ENCODE measurements at places on chromosomes 12 and 14. TPM values are rescaled to one million over a fixed set of nuclear protein-coding genes. Genes with fewer than 3 reads are reported as not detected.

Gene ADAM20
- total RNA-seq = 4.0 TPM

DNA sequence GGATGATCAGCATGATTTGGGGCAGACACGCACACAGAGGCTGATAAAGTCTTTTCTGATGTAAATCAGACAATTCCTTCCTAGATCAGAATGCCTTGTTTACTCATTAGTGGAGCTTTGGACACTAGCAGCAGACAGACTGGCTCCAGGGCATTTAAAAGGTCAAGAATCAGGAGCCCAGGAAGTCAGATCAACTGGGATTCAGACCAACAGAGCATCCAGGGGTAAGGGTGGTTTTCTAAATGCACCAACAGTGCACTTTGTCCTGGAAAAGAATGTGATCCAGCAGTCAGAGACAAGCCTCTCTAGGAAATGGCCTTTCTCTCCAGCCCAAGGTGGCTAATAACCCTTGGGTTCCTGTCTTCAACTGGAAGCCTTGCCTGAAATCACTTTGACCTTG is 405.3 kb downstream of the MED13L start:
- DNase-seq = no peak

Gene BEGAIN
- total RNA-seq = 7.6 TPM

DNA sequence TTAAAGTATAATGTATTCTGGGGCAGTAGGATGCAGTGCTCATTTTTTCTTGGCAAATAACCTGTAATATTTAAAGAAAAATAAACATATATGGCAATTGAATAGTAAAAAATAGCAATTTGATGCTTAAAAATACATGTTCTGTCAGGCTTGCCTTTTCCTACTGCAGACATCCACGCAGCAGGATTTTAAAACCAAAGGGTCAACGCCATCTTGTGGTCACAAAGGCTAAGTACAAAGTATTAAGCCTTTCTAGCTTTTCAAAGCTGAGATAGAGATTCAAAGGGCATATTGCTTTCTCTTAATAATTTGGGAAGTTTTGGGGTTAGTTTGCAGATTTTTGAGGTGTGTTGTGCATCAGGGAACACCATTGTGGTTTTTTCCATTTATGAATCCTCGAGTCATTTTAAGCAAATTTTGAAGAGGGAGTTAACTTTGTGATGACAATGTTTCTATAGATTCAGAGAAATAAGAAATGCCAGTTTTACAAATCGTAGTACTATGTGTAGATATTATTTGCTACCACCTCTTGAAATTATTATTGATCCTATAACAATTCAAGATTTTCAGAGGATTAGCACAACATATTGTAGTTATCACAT is 4.7 kb upstream of the CCER1 start:
- no peak overlapping the region for H3K4me3 ChIP-seq
- no peaks in the 10 kb centered on the region for H3K36me3 ChIP-seq
- peak; percentile 52 for DNase-seq
- no peaks in the 10 kb centered on the region for H3K4me1 ChIP-seq

DNA sequence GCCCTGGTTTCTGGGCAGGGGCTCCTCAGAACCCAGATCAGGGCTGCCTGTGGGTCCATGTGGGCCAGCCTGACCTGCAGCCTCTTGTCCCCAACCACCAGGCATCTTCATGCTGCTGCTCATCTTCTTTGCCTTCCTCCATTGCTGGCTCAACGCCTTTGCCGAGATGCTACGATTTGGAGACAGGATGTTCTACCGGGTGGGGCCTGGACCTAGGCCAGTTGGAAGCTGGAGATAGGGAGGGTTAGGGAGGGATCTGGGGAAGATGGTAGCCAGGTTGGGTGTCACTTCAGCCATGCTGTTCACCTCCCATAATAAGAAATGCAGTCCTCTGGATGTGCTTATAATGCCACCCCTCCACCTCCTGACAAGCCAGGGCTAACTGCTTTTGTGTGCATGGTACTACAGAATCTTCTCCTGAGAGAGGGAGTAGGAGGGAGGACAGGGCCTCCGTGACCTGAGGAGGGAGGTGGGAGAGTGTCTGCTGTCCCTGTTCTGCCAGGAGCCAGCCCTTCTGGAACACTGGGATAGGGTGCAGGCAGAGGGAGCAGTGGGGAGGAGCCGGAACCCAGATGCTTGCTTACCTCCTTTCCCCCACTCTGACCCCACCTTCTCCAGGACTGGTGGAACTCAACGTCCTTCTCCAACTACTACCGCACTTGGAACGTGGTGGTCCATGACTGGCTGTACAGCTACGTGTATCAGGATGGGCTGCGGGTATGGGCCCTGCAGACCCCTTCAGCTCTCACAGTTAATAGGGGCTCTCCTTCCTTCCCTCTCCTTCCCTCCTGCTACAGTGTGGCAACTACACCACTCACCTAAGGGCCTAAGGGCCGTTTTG is 17.6 kb downstream of the SOAT2 start:
- no peaks in the 10 kb centered on the region for H3K36me3 ChIP-seq
- DNase-seq = no peak
- H3K27ac ChIP-seq = no peak overlapping the region
- no peaks in the 10 kb centered on the region for H3K27me3 ChIP-seq
- no peak overlapping the region for H3K4me3 ChIP-seq

DNA sequence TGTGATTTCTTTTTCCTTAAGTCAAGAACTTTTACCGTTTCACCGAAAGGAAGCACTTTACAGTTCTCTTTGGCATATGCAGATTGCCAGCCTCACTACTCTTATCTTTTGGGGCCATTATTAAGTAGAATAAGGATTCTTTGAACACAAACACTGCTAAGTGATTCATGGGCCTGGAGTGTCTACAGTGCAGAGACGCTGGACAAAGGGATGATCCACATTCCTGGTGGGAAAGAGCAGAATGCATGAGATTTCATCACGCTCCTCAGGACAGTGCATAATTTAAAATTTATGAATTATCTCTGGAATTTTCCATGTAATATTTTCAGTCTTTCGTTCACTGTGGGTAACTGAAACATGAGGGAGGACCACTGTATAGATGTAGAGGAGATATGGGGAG is 90.2 kb downstream of the TTLL5 start:
- DNase-seq = no peak
- H3K4me3 ChIP-seq = no peak overlapping the region
- no peaks in the 10 kb centered on the region for H3K36me3 ChIP-seq
- no peak overlapping the region for H3K27ac ChIP-seq

GRCh38 chr14:20477211-20477876 is 8.1 kb downstream of the PNP start:
- H3K4me3 ChIP-seq = no peak overlapping the region
- peak overlapping the region; percentile 53 for H3K27ac ChIP-seq
- no peaks in the 10 kb centered on the region for H3K27me3 ChIP-seq
- H3K4me1 ChIP-seq = peaks cover 12% of the 10 kb centered on the region
- no peaks in the 10 kb centered on the region for H3K36me3 ChIP-seq

GRCh38 chr14:89420502-89420901 is 3.5 kb upstream of the FOXN3 start:
- DNase-seq = no peak
- H3K27ac ChIP-seq = no peak overlapping the region
- peaks cover 9% of the 10 kb centered on the region for H3K4me1 ChIP-seq
- no peak overlapping the region for H3K4me3 ChIP-seq
- H3K36me3 ChIP-seq = no peaks in the 10 kb centered on the region

DNA sequence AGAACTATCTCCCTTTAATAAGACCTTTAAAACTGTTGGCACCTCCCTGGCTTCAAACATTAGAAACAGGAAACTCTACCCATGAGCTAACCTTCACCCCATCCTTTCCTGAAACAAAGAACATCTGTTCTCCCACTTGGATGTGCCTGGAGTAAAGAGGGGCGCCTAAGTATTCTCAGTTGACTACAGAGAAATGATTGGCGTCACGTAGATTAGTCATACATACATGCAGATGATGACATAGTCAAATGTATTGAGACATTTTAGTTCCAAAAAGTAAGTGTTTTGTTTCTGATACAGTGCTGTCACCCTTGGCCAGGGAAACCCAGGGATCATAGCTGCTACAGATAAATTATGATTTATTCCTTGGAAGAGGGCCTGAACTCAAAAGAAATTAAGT is 260.0 kb upstream of the PLEKHG7 start:
- no peaks in the 10 kb centered on the region for H3K27me3 ChIP-seq
- peaks cover 6% of the 10 kb centered on the region for H3K4me1 ChIP-seq
- H3K27ac ChIP-seq = no peak overlapping the region
- H3K4me3 ChIP-seq = no peak overlapping the region
- DNase-seq = no peak
- H3K36me3 ChIP-seq = no peaks in the 10 kb centered on the region

- no peak for DNase-seq
- H3K36me3 ChIP-seq = no peaks in the 10 kb centered on the region
- no peaks in the 10 kb centered on the region for H3K27me3 ChIP-seq
- no peak overlapping the region for H3K27ac ChIP-seq
- H3K4me1 ChIP-seq = peaks cover 40% of the 10 kb centered on the region
Observed at GRCh38 chr12:132522592-132523380, 32.8 kb downstream of the FBRSL1 start.

- DNase-seq = no peak
- peaks cover 8% of the 10 kb centered on the region for H3K4me1 ChIP-seq
- H3K4me3 ChIP-seq = no peak overlapping the region
- H3K36me3 ChIP-seq = no peaks in the 10 kb centered on the region
Observed at GRCh38 chr12:94687891-94688290, 37.5 kb upstream of the TMCC3 start.

- no peaks in the 10 kb centered on the region for H3K36me3 ChIP-seq
- no peak overlapping the region for H3K27ac ChIP-seq
- peaks cover 14% of the 10 kb centered on the region for H3K4me1 ChIP-seq
- H3K27me3 ChIP-seq = no peaks in the 10 kb centered on the region
Observed at GRCh38 chr12:53744130-53744441, 7.7 kb downstream of the CISTR start.

DNA sequence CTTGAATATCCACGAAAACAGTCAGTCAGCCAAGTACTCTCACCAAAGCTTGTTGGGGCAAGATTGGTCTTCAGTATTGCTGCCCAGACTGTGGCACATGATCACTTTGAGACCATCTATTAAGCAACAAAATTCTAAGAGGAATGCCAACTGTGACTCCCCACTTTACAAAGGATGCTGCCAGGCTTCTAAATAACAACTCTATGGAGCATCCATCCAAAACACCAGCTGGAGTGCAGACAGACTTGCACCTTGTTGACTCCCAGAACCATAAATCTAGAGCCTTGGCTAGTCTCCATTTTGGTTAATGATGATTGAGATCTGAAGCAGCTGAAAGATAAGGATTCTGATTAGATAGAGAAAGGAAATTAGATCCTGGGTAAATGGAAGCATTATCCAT is 132.8 kb downstream of the DIO2 start:
- H3K36me3 ChIP-seq = no peaks in the 10 kb centered on the region
- DNase-seq = no peak
- no peaks in the 10 kb centered on the region for H3K27me3 ChIP-seq
- H3K4me1 ChIP-seq = no peaks in the 10 kb centered on the region
- no peak overlapping the region for H3K27ac ChIP-seq

Gene NPFF
- 1.2 TPM for total RNA-seq

GRCh38 chr12:104213952-104214351 is 1.6 kb upstream of the TXNRD1 start:
- H3K27me3 ChIP-seq = no peaks in the 10 kb centered on the region
- peaks cover 14% of the 10 kb centered on the region for H3K4me1 ChIP-seq
- no peak overlapping the region for H3K4me3 ChIP-seq
